ENCODE measurements at places on chromosomes 1 and 21. TPM values are rescaled to one million over a fixed set of nuclear protein-coding genes. Genes with fewer than 3 reads are reported as not detected.

DNALI1 gene
- total RNA-seq, result 5.0 TPM

GPA33 gene
- not detected for total RNA-seq

PBX1 gene
- total RNA-seq, result 39.8 TPM

IQGAP3 gene
- total RNA-seq, result 1.3 TPM

PTGFRN gene
- total RNA-seq, result 1.2 TPM

BEST4 gene
- total RNA-seq, result under 0.01 TPM

OR2L2 gene
- under 0.01 TPM for total RNA-seq

UBR4 gene
- 89.9 TPM for total RNA-seq

MAP3K21 gene
- total RNA-seq, result 0.51 TPM

F3 gene
- total RNA-seq, result 50.8 TPM

FCRL1 gene
- total RNA-seq, result not detected

LCE6A gene
- total RNA-seq, result not detected

Measured in fibroblast of lung (primary cell).